ENCODE measurements at places on chromosomes 7 and 10.

DNA sequence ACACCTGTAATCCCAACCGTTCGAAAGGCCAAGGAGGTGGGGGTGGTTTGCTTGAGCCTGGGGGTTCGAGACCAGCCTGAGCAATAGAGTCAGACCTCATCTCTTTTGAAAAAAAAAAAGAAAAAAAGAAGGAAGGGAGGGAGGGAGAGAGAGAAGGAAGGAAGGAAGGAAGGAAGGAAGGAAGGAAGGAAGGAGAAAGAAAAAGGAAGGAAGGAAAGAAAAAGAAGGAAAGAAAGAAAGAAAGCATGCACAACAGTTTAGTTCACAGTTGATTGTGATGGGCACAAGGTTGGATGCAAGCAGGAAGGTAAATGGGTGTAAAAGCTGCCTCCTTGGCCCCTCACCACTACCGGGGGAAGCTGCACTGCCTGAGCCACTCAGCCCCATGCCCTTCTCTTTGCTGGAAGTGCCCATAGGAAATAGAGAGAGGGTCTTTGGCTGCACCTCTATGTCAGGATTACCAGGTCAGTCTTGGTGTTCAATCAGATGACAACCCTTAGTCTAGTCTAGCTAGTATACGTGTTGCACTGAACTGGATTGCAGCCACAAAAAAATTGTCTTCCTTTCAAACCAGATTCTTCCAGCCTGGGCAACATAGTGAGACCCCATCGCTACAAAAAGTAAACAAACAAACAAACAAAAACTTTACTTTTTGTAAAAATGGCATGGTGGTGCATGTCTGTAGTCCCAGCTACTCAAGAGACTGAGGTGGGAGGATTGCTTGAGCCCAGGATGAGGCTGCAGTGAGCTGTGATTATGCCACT is 20.0 kb downstream of the MAP3K8 start:
- DNase-seq = no peak

DNA sequence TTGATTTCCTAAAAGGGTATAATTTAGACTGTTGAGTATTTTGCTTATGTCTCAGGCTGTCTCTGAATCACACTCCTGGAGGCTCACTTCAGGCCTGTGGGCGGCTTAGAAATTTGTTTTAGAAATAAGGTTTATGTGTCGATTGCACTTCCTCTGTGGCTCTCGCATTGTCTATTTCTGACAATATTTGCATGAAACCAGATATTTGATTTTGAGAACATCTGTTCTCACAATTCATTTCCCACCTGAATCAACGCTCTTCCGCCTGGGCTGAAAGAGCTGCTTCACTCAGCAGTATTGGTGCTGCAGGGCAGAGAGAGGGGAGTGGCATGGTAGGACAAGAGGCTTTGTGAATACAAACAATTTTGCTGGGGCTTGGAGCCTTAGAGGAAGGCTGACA is 262.0 kb downstream of the ADRA2A start:
- DNase-seq = no peak

GRCh38 chr7:40232242-40232893 is 97.6 kb downstream of the SUGCT start:
- DNase-seq = no peak

GRCh38 chr10:99533496-99534449 is 1.0 kb downstream of the NKX2-3 start:
- no peak for DNase-seq

GRCh38 chr7:44324481-44325200 is 753 bp downstream of the CAMK2B start:
- DNase-seq = no peak

- no peak for DNase-seq
Observed at GRCh38 chr7:81159402-81159801, 240.6 kb upstream of the SEMA3C start.

- no peak for DNase-seq
Observed at GRCh38 chr10:43314626-43315495, 48.0 kb upstream of the RASGEF1A start.

GRCh38 chr7:71484380-71484779 is 352.4 kb downstream of the GALNT17 start:
- DNase-seq = no peak

- no peak for DNase-seq
Observed at GRCh38 chr7:110139056-110139455, 951.9 kb upstream of the LRRN3 start.

GRCh38 chr7:98187138-98187502 is 24.1 kb upstream of the BHLHA15 start:
- no peak for DNase-seq

- no peak for DNase-seq
Observed at GRCh38 chr10:78584266-78584665, 484.5 kb upstream of the ZMIZ1 start.

DNA sequence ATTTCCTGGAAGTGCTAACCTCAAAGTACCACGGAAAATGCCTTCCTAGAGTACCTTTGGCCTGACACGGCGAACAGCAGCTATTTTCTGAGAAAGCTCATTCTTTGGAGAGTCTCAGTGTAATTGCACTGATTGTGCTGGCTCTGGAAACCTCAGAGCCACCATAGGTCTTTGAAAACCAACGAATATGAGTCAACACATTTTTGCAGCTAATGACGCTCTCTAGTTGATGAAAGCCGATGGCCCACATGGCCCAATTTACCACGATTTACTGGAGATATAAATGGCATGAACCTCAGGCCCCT is 187.1 kb downstream of the ADARB2 start:
- no peak for DNase-seq

- DNase-seq = no peak
Observed at GRCh38 chr10:49252313-49253034, 46.5 kb upstream of the C10orf71 start.

DNA sequence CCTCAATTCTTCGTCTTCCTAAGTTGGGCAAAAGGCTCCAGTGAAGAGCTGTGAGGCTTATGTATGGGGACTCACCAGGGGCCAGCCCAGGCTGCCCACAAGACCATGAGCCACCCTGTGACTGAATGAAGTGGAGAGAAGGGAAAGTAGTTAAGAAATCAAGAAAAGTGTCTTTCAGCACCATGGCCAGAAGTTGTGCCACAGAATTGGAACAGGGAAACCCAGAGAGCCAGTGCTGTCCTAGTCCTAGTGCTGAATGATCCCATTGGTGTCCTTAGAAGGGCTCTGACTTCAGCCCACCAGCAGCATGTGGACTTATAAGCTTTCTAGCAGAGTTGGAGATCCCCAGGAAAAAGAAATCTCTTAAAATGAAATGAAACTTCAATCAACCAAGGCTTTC is 37.0 kb upstream of the CCSER2 start:
- no peak for DNase-seq

GRCh38 chr7:111029141-111029572 is 61.8 kb upstream of the LRRN3 start:
- no peak for DNase-seq

- no peak for DNase-seq
Observed at GRCh38 chr10:109282510-109282909, 640.8 kb downstream of the XPNPEP1 start.

- DNase-seq = no peak
Observed at GRCh38 chr10:12397941-12398340, 48.6 kb downstream of the CAMK1D start.

DNA sequence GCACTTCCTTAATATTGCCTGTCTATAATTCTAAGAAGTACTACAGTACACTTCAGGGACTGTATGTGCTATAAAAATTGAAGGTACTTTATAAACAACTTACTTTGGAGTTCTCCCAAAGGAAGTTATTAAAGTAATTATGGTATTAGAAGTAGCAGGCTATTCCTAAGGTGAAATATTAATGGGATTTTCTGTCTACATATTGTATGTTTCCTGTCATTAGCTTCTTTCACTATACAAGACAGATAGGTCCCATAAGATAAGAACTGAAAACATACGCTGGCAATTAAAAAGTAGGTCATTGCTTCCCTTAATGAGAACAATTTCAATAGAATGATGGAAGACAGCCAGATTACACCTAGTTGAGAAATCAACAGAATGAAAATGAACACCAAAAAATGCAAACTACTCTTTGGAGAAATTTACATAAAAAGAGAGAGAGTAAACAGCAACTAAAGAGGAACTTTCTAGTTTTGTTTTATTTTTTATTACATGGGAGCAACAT is 147.0 kb downstream of the HBP1 start:
- no peak for DNase-seq

DNA sequence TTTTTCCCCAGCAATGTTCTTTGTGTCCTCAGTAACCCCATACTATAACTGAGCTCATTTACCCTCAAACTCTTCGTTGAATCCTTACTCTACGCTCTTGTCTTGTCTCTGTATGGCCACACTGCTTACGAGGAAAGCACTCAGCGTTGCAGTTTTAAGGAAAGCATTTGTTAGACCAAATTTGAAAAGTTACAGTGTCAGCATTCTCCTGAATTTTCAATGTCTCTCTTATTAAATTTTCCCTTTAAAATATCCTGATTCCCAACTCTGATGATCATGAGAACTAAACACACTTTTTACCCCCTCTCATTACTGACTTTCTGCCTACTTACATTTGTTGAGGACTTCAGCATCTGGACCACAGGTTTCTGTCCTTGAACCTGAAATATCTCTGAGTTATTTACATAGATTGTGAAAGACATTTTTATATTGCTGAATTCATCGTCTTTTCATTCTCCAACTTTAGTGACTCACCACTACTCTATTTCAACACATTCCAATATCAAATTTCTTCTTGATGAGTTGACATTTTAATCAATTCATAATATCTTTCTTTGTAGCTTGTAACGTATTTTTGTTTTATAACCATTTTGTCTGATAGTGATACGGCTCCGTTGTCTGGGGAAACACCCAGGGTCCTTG is 19.8 kb upstream of the VWDE start:
- DNase-seq = no peak

- DNase-seq = no peak
Observed at GRCh38 chr7:96415293-96415940, 93.5 kb upstream of the SLC25A13 start.

- no peak for DNase-seq
Observed at GRCh38 chr7:131933751-131934289, 377.4 kb upstream of the PODXL start.

DNA sequence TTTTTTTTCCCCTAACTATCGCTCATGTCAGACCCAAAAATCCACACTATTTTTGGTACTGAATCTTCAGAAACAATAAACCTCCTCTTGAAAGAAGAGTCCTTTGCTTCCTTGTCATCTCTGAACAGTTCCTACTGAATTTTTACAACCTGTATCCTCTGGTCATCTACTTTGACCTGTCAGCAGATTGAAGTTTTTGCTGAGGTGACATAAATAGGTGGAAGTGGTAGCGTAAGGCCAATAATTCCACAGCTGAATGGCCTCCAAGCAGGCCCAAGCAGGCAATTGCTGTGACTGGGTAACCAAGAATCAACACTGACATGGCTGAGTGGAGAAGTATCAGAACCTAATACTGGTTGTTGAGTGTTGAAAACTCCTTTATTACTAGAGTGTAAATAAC is 117.4 kb upstream of the MAGI2 start:
- DNase-seq = no peak

DNA sequence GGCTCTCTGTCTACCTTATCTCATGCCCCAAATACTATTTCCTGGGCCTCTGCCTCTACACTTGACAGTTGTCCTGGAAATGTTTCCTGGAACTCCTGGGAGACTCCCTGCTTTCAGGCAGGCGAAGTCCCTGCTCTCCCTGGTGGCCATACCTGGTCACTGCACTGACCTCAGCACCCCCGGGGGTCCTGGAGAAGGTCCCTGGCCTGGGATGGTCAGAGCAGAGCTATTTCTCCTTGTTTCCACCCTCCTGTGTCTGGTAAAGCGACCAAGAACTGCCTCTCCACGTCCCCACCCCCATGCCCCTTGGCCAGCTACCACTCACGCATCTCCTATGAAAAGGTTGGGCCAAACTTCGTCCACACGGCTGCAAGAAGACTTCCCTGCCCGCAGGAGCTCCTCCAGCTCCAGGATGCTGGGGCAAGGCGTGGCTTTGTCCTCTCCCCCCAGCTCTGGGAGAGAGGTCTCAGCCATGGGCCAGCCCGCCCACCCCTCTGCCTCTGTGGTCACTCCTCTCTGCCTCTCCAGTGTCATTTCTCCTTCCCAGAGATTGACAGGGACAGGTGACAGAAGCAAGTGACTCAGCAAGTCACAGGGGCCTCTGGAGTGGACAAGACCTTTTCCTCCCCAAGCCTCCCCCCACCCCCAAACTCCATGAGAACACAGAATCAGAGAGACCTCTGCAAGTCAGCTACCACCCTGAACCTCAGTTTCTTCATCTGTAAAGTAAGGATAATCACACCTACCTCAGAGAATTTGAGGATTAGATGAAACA is 2.6 kb upstream of the SAMD8 start:
- no peak for DNase-seq

DNA sequence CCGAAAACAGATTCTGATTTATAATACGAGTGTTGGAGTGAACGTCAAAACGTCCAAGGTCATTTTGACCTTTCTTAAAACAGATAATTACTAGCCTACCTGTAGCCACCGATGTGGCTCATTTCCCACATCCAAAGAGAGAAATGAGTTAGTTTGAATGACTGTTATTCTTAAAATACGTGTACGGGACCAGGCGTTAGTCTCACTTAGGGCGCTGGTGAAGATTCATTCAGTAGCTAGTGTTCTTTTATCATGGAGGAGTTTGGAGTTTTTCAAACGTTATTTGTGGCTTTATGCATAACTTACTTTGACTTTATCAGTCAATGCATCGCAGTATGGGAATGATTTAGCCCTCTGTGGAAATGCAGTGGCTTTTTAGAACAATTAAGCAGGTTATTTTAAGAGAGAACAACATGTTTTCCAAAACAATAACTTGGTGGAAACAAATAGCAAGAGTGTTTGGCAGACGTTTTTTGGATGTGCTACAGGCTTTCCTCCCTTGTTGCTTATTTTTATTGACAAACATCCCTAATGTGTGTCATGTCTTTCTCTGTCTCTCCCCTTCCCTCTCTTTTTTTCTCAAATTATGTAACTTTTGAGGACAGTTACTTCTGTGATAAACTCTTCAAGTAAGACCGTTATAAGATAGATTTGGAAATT is 1.6 kb downstream of the BICC1 start:
- DNase-seq = no peak

DNA sequence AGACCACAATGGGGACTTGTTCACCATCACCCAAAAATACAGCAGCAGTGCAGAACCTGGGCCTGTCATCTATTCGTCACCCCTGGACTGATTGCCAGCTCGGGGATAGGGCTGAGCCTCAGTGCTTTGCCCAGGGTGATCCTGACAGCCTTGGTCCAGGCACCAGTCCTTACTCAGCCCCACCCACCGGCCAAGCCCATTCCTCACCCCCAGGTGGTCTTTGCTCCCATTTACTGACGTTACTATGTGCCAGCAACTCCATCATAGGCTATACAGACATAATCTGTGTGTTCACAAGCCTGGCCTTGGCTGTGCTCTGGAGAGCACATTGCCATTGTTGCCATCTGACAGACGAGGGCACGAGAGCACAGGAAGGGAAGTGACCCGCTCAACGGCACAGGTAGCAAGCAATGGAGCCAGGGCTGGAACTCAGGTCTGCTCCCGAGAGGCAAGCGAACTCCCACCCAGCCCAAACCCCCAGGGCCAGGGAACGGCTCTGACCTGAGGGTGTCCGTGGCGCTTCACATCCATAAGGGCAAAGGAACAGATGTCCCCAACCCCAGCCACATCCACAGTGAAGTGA is 6.8 kb downstream of the ATG9B start:
- DNase-seq = no peak

GRCh38 chr7:48053736-48054135 is 18.4 kb downstream of the C7orf57 start:
- DNase-seq = no peak

All from stimulated activated CD4-positive, alpha-beta T cell treated with anti-CD3 and anti-CD28 coated beads, Interleukin-1b, Interleukin-23, amount 100 ng/mL, for 1 hour (primary cell).